ENCODE measurements at places on chromosomes 11 and 22.

- DNase-seq: no peak
Measured at GRCh38 chr22:48699511-48699910, 1128.2 kb downstream of the BRD1 start.

DNA sequence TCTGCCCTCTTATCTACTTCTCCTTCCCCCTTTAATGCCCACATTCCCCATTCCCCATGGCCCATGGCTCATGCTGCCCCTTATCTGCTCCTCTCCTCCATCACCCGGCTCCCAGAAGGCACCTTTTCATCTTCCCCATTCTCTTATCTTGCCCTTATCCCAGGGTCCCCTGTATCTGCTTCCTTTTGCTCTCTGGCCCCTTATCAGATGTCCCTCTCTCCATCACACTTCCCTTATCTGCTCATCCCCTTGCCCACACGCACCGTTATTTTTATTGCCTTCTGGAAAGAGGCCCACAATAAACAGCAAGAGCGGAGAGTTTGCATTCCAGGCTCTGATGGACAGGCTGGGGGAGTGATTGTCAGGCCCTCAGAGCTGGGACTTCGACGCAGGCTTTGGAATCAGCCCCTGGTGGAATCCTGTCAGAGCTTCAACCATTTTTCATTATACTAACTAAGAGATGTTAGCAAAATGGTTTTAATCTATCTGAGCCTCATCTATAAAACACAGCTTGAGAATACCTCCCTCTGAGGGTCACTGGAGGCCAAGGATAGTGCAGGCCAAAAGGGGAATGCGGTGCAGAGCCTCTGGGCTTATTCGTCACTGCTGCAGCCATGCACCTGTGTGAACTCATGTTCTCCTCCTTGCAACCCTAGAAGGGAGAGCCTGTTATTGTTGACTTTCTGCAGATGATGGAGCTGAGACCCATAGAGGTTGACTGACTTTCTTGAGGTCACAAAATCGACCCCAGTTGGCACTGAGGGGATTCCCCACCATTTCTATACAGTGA is 37.0 kb upstream of the LRRC55 start:
- DNase-seq: no peak

DNA sequence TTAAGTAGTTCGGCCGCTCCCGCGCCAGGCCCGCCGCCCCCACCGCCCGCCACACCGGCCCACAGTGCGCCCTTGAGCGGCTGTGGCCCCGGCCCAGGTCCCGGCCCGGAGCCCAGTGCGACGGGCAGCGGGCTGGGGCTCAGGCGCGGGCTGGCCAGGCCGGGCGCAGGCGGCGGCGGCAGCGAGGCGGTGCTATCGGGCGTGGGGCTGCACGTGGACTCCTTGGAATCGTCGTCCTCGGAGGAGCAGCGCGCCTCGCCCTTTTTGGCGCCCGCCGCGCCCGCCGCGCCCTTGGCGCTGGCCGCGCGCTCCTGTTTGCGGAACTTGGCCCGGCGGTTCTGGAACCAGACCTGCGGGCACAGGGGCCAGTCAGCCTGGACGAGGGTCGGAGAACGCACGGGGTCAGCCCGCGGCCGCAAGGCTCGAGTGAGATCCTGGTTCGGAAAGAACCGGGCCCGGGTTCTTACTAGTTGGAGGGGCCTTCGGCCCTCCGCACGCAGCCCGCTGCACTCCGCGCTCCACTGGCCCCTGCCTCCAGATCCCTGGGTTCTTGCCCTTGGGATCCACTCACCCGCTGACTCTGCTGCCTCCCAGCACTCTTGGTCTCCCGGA is 4.0 kb downstream of the PHOX2A start:
- peak; percentile 11 for DNase-seq

GRCh38 chr11:36238881-36239280 is 50.3 kb downstream of the COMMD9 start:
- no peak for DNase-seq

DNA sequence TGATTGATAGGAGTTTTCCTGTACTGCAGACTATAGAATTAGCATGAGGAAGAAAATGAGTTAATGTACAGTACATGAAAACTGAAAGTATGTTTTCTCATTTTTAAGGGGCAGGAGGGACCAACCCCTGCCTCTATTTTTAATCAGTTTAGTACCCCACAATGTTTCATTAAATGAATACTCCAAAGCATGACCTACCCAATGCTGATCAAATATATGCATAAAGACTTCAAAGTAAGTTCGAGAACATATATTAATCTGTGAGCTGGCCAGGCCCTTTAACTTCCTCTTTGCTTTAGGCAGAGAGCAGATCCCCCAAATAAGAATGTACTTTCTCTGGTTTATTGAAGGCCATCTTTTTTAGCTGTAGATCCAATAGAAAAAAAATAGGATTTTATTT is 161.0 kb downstream of the FCHSD2 start:
- DNase-seq: no peak

- no peak for DNase-seq
Measured at GRCh38 chr11:80849253-80849652, 1408.4 kb upstream of the TENM4 start.

DNA sequence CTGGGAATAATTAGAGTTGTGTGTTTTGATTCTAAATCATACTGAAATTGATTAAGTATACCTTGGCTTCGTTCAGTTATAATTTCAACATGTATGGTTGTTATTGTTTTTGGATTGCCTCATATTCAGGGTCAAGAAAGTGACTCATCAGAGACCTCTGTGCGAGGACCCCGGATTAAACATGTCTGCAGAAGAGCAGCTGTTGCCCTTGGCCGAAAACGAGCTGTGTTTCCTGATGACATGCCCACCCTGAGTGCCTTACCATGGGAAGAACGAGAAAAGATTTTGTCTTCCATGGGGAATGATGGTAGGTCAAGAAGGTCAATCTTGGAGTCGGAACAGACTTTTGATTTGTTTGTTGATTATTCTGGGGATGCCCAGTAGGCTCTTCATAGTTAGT is 40.4 kb downstream of the KMT2A start:
- peak; percentile 46 for DNase-seq

GRCh38 chr11:17601256-17601671 is 54.2 kb downstream of the OTOG start:
- no peak for DNase-seq

DNA sequence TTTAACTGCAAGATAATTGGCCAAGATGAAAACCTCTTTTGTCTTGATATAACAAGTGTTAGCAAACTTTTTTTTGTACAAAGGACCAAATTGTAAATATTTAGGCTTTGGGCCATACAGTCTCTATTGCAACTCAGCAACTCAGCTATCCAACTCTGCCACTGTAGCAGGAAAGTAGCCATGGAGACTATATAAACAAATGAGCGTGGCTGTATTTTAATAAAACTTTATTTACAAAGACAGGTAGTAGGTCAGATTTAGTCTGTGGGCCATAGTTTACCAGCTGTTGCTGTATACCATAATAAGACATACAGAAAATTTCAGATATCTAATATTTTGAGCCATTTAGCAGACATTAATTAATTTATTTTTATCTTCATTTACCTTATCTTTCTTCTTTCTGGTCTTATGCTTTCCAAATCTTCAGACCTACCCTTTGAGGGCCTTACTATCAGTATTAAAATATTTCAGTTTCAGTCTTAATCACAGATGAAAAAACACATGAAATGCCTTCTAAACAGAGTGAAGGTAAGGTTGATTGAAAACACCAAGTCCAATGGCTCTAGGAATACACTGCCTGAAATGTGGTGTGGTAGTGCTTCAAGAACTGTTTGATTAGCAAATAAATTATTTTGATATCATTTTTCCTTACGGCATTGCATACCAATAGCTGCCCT is 256.9 kb upstream of the CTSC start:
- DNase-seq: no peak

- no peak for DNase-seq
Measured at GRCh38 chr11:18248561-18248960, at the start of gene SAA2. SAA2 (minus strand) TSS chr11:18248668; CDS start chr11:18248011, 657 bp downstream.

- no peak for DNase-seq
Measured at GRCh38 chr11:115257678-115258077, 246.5 kb downstream of the CADM1 start.

- no peak for DNase-seq
Measured at GRCh38 chr22:44848296-44848741, 95.9 kb downstream of the ARHGAP8 start.

- DNase-seq: no peak
Measured at GRCh38 chr11:79406376-79406775, 34.5 kb downstream of the TENM4 start.

DNA sequence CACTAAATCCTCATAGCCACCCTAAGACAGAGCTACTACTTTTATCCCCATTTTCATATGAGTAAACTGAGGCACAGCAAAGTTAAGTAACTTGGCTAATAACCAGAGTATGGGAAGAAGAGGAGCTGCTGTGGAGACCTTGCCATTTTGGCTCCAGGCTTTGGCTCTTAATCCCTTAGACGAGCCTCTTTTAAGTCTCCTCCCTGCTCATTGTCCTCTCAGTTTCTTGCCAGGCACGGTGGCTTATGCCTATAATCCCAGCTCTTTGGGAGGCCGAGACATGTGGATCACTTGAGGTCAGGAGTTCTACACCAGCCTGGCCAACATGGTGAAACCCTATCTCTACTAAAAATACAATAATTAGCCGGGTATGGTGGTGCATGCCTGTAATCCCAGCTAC is 78.6 kb downstream of the PRR5L start:
- no peak for DNase-seq

DNA sequence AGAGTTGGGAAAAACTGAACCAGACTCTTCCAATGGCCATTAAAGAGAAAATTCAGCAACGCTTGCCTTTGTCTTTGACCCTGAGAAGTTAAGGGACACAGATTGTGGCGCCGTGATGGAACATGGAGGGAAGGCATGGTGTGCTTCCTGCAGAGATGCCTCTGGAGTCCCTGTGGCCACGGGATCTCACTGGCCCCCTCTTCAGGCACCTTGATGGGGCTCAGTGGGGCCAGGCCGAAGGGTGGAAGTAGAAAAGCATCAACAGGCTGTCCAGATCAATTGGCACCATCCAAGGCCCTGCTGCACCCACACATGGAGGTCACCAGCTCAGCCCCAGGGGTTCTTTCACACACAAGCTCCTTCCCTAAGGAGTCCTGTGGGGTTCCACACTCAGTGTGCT is 42.9 kb downstream of the MORC2 start:
- no peak for DNase-seq

GRCh38 chr22:39940757-39941305 is 19.4 kb upstream of the TMA7B start:
- DNase-seq: no peak

DNA sequence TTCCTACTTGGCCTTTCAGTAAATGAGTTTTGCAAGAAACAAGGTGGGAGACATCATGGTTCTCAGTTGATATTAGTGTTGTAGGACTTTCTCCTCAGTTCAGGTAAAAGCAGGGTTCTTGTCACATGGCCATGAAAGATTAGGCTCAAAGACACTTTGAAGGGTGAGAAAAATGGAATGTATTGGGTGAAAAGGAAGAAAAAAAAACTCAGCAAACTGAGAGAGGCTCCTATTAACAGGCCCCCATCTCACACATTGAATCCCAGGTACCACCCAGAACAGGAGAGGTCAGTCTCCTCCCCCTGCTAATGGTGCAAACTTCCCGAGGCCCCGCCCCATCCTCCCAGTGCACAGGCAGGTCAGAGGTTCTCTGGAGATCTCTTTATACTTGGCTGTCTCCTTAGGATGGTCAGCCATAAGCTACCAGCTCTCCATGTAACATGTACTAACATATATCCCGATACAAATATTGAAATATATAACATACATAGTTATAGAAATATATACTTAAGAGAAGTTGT is 62.2 kb downstream of the MICAL2 start:
- DNase-seq: no peak

- no peak for DNase-seq
Measured at GRCh38 chr11:20030472-20030871, 129.8 kb downstream of the DBX1 start.

GRCh38 chr11:88521399-88521798 is 183.9 kb upstream of the CTSC start:
- DNase-seq: no peak

DNA sequence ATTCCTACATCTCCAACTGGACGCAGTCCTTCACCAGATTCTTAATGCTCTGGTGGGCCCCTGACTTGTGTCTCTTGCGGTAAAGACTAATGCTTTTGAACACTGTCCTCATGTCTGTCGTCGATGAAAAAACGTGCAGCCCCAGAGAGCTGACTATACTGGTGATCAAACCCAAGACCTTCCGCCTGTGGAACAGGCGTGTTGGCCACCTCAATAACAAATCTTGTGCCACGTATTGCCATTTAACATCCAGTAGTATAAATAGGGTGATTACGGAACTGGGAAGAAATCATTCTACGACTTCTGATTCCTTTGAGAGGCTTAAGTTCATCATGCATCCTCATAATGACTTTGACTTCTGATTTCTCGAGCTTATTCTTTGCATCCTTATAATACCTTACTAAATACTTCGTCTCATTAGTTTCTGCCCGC is 45.6 kb downstream of the OR4D9 start:
- DNase-seq: peak; percentile 56

DNA sequence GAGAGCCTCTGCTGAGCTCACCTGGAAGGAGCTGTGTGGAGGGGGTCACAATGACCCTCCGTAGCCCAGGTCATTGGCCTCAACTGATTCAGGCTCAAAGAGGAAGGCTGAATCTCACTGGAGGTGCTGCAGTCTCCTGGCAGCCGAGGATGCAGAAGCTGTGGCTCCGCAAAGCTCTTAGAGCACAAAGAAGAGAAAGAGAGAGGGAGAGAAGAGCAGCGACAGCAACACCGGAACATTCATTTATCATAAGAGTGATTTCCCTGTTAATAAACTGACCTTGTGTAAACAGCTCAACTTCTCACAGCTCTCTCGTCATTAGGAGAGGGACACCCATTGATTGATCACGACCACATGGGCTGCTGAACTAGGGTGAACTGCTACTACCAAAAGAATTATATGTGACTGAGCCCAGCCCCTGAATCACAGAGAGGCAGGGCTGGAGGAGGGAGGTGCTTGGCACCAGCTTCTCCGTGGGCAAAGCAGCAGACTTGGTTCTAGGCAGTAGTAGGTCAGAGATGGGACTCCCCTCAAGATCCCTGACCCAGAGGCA is 281.7 kb downstream of the NXPE2 start:
- no peak for DNase-seq

DNA sequence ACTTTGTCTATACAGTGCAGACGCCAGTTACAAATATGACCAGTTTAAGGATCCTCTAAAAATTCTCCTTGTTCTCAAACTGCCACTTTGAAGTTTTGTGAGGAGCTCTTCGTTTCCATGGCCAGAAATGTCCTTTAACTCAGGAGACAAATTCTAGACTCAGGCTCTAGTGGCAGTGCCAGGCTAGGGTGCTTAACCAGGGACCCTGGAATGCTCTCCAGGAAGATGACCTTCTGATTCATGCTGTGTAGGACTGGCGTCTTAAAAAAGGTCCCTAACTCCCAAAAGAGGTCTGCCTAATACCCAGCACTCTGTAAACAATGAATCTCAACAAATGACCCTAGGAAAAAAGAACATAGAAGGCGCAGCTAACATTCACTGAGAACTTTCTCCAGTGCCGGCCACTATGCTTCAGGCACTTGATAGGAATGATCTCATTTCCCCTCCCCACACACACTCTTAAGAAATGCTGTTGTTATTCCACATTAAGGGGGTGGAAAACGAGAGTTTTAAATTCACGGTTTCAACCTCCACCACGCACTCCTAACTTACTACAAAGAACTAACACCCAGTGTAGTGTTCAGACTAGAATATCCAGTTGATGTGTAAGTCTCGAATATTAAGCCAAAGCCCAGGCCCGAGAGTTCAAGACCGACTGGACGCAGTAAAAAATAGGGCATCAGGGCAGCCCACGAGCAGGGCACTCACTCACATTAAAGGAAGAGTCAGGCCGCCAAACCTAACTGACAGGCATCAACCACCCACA is 747 bp downstream of the NXF1 start:
- peak; percentile 56 for DNase-seq

Data from fibroblast of lung (primary cell).